Spinal cord (tissue), 10 donors: ENCODE measurements at places on chromosomes 6 and 20. TPM values are rescaled to one million over a fixed set of nuclear protein-coding genes. Genes with fewer than 3 reads are reported as not detected.

- no peak overlapping the region for H3K27ac ChIP-seq
- H3K36me3 ChIP-seq, result peaks cover 57% of the 10 kb centered on the region
- H3K4me1 ChIP-seq, result peaks cover 37% of the 10 kb centered on the region
- H3K4me3 ChIP-seq, result no peak overlapping the region
- DNase-seq, result no peak
- no peaks in the 10 kb centered on the region for H3K27me3 ChIP-seq
Observed at GRCh38 chr20:41407607-41408006, 41.0 kb upstream of the EMILIN3 start.

GRCh38 chr6:125101631-125102030 lies 51.9 kb upstream of the TPD52L1 start:
- H3K4me1 ChIP-seq, result peaks cover 6% of the 10 kb centered on the region
- no peak overlapping the region for H3K4me3 ChIP-seq
- no peaks in the 10 kb centered on the region for H3K36me3 ChIP-seq
- H3K27ac ChIP-seq, result no peak overlapping the region

- H3K36me3 ChIP-seq, result peaks cover 3% of the 10 kb centered on the region
- H3K27me3 ChIP-seq, result no peaks in the 10 kb centered on the region
- peaks cover 4% of the 10 kb centered on the region for H3K4me1 ChIP-seq
- no peak overlapping the region for H3K27ac ChIP-seq
- no peak for DNase-seq
- H3K4me3 ChIP-seq, result no peak overlapping the region
Observed at GRCh38 chr20:35791821-35792220, 20.0 kb downstream of the PHF20 start.

DNA sequence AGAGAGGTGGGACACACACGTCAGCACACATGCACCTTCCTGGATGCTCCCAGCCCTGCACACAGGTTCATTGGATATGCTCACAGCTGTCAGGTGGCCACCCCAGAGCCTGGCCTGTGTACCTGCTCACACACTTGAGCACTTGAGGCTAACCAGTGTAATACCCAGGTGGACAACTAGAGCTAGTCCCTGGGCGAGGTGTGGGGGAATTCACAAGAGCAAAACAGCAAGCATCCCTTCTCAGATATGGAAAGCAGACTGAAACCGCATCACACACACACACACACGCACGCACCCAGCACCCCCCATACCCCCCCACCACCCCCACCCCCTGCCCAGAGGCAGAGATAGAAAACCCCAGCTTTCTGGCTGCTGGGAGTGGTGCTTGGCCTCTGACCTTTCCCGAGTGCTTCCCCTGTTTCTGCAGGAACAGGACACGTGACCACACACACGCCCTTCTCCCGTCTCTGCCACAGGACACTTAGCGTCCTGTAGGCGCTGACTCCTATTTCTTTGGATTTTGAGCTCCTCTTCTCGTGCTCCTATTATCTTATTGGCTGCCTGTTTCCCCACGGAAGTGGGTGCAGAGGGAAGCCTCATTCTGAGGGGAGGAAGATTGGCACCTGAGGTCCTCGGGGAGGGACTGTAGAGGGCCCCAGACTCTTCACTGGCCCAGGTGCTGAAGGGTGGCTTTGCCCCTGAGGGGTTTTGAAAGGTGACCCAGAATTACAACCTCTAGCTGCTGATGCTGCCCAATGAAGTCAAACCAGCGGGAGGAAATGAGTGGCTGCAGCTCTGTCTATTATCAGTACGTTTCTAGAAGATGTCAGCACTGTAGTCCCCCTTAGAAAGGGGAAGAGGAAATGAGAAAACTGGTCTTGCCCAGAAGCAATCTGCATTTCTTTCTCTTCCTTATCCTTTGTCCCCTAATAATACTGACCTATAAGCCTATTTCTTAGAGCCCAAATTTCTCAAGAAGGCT lies 65.8 kb downstream of the SYTL3 start:
- no peak for DNase-seq
- H3K4me1 ChIP-seq, result peaks cover 4% of the 10 kb centered on the region

Gene CST2
- not detected for total RNA-seq

DNA sequence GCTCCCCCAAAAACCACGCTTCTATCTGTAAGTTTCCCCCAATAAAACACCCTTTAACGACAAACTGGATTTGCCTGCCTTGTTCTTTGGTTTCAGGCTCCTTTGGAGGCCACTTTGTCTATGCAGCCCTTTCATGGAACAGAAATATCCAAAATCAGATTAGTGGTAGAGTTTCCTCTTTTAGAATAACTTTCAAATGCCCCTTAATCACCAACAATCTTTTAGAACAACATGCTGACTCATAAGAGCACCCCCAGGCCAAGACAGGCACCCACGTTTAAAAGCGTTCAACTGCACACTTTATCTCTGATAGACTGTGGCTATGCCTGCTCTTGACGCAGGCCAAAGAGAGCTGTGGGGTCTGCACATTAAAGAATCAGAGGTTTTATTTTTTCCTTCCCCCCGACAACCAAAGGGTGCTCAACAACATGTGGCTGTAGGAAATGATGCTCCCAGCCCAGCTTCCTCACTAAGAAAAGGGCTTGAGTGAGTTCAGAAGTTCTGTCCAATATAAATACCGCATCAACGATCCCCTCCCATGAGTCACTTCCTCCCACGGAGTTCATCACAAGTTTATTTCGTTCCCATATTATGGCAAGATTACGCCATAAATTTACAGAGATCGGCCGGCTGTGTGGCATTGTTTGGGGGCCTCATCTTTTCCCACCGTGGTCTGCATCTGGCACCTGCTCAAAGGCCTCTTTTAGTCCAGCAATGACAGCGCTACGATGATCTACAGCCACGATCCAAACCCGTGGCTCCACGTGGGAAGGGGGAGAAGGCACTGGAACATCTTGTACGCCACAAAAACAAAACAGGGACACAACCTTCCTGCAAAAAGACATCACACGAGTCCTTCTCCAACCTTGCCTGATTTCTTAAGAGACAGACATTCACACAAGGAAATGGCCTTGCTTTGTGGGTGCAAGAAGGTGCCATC lies 88.8 kb upstream of the NFATC2 start:
- H3K27ac ChIP-seq, result peak overlapping the region; percentile 86
- no peak overlapping the region for H3K4me3 ChIP-seq
- no peaks in the 10 kb centered on the region for H3K4me1 ChIP-seq
- H3K36me3 ChIP-seq, result peaks cover 45% of the 10 kb centered on the region

GRCh38 chr20:58184984-58185383 lies 43.5 kb downstream of the ANKRD60 start:
- H3K4me1 ChIP-seq, result peaks cover 1% of the 10 kb centered on the region
- no peaks in the 10 kb centered on the region for H3K36me3 ChIP-seq
- H3K4me3 ChIP-seq, result no peak overlapping the region
- H3K27ac ChIP-seq, result no peak overlapping the region

DNA sequence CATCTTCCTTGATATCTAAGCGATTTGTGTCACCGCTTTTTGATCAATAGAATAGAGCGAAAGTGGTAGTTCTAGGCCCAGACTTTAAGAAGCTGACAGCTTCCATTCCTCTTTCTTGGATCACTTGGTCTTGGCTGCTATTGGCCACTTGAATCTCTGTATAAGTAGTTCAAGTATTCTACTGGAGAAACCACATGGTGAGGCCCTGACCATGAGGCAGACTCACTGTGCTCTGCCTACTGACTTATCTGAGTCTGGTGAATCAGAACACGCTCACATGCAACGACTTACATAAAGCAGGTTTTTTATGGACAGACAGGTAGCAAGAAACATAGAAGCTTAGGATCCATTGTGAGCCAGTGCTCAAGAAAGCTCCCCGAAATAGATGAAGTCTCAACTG lies 27.0 kb downstream of the OLIG3 start:
- DNase-seq, result no peak
- peaks cover 9% of the 10 kb centered on the region for H3K27me3 ChIP-seq
- peaks cover 5% of the 10 kb centered on the region for H3K4me1 ChIP-seq
- no peak overlapping the region for H3K4me3 ChIP-seq

DNA sequence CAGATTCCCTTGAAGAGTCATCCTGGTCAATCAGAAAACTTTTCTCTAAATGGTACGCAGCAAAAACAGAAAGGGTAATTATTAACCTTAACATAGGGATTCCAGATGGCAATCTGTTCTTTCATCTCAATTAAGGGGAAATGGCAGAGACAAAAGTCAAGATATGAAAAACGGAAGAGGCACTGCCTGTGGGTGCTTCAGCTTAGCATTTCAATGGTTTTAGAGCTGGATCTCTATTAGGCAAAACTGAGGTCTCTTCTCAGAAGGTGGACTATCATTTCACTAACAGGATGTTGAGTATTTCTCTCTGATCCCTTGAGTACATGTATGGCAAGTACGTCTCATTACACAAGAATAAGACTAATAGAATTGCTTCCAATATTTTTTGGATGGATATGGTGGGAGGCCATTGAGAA lies 296.9 kb downstream of the HIVEP2 start:
- no peaks in the 10 kb centered on the region for H3K4me1 ChIP-seq
- H3K27ac ChIP-seq, result no peak overlapping the region
- H3K36me3 ChIP-seq, result no peaks in the 10 kb centered on the region
- no peak overlapping the region for H3K4me3 ChIP-seq
- H3K27me3 ChIP-seq, result no peaks in the 10 kb centered on the region
- DNase-seq, result no peak

DNA sequence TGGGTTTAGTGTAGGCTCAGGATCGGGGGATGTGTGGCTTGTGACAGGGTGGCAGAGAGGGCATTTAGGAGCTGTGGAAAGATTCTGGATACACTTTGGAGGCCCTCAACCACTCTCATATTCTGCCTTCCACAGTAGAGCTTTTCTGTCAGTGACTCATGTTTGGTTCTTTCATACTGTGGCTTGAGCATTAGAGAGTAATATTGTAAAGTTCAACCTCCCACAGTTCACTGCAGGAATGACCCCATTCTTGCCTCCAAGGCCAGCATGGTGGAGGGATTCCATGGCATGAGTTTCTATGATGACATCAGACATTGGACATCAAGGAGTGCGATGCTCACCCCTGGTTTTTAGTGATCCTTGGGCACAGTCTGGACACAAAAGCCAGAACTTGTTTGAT lies 50.9 kb downstream of the DTD1 start:
- peaks cover 2% of the 10 kb centered on the region for H3K36me3 ChIP-seq
- H3K4me3 ChIP-seq, result no peak overlapping the region
- H3K27me3 ChIP-seq, result no peaks in the 10 kb centered on the region
